ENCODE measurements at places on chromosomes 2 and 18. TPM values are rescaled to one million over a fixed set of nuclear protein-coding genes. Genes with fewer than 3 reads are reported as not detected.

DNA sequence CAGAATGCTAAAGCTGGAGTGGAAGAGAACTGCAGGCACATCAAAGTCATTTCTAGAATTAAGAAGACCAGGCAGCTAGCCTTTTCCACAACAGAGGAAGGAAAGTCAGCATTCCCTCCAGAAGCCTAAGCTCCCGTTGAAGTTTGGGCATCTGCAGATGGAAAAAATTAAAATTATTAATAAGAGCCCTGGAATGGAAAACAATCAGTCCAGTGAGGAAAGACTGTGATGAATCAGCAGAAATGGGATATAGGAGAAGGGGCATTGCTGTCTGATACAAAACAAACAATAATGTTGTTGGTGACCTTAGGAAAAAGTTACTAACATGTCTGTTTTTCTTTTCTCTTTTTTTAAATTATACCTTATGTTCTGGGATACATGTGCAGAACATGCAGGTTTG lies 450.7 kb upstream of the SLC14A2 start:
- H3K4me3 ChIP-seq, result no peak overlapping the region
- H3K27ac ChIP-seq, result no peak overlapping the region
- H3K4me1 ChIP-seq, result no peaks in the 10 kb centered on the region

- H3K36me3 ChIP-seq, result no peaks in the 10 kb centered on the region
- peaks cover 12% of the 10 kb centered on the region for H3K27me3 ChIP-seq
- no peaks in the 10 kb centered on the region for H3K4me1 ChIP-seq
- no peak overlapping the region for H3K27ac ChIP-seq
- H3K4me3 ChIP-seq, result no peak overlapping the region
Observed at GRCh38 chr18:57223144-57223870, 76.4 kb downstream of the BOD1L2 start.

- no peaks in the 10 kb centered on the region for H3K36me3 ChIP-seq
- H3K27ac ChIP-seq, result no peak overlapping the region
- no peaks in the 10 kb centered on the region for H3K4me1 ChIP-seq
Observed at GRCh38 chr2:223217373-223217772, 165.4 kb downstream of the KCNE4 start.

DNA sequence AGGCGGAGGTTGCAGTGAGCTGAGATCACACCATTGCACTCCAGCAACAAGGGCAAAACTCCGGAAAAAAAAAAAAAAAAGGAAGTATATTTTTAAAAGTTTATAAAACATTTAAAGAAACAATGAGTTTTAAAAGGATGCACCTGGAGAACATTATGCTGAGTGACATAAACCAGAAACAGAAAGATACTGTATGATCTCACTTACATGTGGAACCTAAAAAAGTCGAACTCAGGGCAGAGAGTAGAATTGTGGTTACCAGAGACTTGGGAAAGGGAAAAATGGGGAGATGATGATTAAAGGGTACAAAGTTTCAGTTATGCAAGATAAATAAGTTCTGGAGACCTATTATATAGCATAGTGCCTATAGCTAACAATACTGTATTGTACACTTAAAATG lies 52.8 kb upstream of the RTN4 start:
- H3K27ac ChIP-seq, result no peak overlapping the region
- H3K4me1 ChIP-seq, result peaks cover 13% of the 10 kb centered on the region
- H3K4me3 ChIP-seq, result no peak overlapping the region

DNA sequence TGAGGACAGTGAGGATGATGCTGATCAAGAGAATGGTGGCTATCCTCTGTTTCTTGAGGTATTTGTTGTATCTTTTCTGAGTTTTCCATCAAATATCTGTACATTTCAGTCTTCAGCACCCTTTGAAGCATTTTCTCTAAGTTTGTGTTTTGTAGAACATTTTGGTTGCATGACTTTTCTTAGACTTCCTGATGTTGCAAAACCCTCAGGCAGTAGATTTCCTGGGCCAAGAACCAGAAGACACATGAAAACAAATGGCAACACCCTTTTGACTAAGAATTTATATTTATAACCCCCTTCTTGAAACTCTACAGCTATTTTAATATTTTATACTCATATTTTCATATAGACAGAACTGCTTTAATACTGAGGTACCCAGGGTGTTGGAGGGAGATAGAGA lies 16.2 kb downstream of the HNMT start:
- H3K36me3 ChIP-seq, result no peaks in the 10 kb centered on the region
- no peaks in the 10 kb centered on the region for H3K4me1 ChIP-seq
- no peak overlapping the region for H3K27ac ChIP-seq

- no peak overlapping the region for H3K4me3 ChIP-seq
- peaks cover 2% of the 10 kb centered on the region for H3K36me3 ChIP-seq
- DNase-seq, result no peak
- no peaks in the 10 kb centered on the region for H3K4me1 ChIP-seq
Observed at GRCh38 chr2:110688594-110689091, 10.8 kb upstream of the BUB1 start.

GRCh38 chr2:214713080-214713830 lies 96.2 kb downstream of the BARD1 start:
- no peaks in the 10 kb centered on the region for H3K27me3 ChIP-seq
- H3K36me3 ChIP-seq, result peaks cover 13% of the 10 kb centered on the region
- H3K27ac ChIP-seq, result no peak overlapping the region
- peaks cover 3% of the 10 kb centered on the region for H3K4me1 ChIP-seq

DNA sequence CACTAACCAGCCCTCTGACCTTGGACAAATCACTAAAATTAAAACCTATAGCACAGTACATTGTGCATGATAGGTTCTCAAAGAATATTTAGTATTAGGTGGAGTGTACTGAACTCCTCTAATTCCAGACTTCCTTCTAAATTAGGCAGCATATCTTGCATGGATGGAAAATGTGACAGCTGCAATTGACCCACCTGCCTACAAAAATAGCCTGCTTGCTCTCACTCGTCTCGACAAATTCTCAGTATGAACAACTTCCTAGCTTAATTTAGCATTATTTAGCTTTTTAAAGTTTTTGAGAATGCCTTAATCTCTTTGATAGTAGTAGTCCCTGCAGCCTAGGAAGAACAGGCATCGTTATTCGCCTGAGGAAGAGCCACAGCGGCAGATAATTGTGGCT lies 482.0 kb downstream of the PIK3C3 start:
- DNase-seq, result no peak
- H3K36me3 ChIP-seq, result no peaks in the 10 kb centered on the region
- H3K27me3 ChIP-seq, result no peaks in the 10 kb centered on the region
- no peaks in the 10 kb centered on the region for H3K4me1 ChIP-seq

- H3K4me3 ChIP-seq, result no peak overlapping the region
- peak; percentile 11 for DNase-seq
- H3K27ac ChIP-seq, result no peak overlapping the region
- no peaks in the 10 kb centered on the region for H3K4me1 ChIP-seq
- H3K36me3 ChIP-seq, result no peaks in the 10 kb centered on the region
Observed at GRCh38 chr18:47036298-47036874, 965 bp upstream of the ELOA2 start.

- H3K4me1 ChIP-seq, result peaks cover 26% of the 10 kb centered on the region
- no peaks in the 10 kb centered on the region for H3K36me3 ChIP-seq
- peaks cover 71% of the 10 kb centered on the region for H3K27me3 ChIP-seq
- H3K4me3 ChIP-seq, result no peak overlapping the region
Observed at GRCh38 chr2:199467066-199467822, 9.5 kb upstream of the SATB2 start.

GRCh38 chr18:26556573-26556972 lies 8.2 kb upstream of the KCTD1 start:
- H3K36me3 ChIP-seq, result no peaks in the 10 kb centered on the region
- DNase-seq, result no peak
- H3K4me3 ChIP-seq, result no peak overlapping the region
- H3K27ac ChIP-seq, result no peak overlapping the region

The CYB5A gene
- 53.1 TPM for total RNA-seq

The SCYGR4 gene
- total RNA-seq, result not detected

The TMEM178A gene
- 0.39 TPM for total RNA-seq

The CEP68 gene
- 4.9 TPM for total RNA-seq

The IL36G gene
- not detected for total RNA-seq

The TRIM54 gene
- total RNA-seq, result 0.11 TPM

All from activated CD4-positive, alpha-beta T cell treated with anti-CD3 and anti-CD28 coated beads for 36 hours (primary cell).